Prostate gland (tissue), 2 donors: ENCODE measurements at places on chromosomes 7 and 10.

DNA sequence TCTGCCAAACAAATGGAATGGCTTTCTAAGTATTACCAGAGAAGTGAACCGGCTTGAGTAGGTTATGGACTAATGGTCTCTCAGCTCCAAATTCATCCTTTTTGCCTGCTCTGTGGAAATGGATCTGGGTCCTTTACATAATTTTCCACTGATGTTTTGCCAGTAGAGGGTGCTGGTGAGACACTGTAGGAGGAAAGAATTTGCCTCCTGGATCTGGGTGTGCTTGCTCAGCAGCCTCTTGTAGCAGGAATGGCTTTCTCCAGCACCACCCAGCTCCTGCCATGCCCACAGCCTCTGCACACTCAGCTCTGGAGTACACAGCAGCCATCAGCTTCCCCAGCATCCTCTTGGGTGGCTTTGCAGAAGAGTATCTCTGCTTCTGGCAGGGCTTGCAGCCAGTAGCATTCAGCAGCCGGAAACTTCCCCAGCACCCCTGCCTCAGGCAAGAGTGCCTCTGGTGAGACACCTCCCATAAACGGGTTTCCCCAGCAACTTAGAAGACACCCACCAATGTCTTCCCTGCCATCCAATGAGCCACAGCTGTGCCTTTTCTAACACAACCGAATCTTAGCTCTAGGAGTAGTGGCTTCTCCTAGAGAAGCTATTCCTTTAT, 235.0 kb upstream of the PLPP4 start:
- DNase-seq: peak; percentile 50

- DNase-seq: no peak
Measured at GRCh38 chr7:79175374-79175773, 278.1 kb downstream of the MAGI2 start.

DNA sequence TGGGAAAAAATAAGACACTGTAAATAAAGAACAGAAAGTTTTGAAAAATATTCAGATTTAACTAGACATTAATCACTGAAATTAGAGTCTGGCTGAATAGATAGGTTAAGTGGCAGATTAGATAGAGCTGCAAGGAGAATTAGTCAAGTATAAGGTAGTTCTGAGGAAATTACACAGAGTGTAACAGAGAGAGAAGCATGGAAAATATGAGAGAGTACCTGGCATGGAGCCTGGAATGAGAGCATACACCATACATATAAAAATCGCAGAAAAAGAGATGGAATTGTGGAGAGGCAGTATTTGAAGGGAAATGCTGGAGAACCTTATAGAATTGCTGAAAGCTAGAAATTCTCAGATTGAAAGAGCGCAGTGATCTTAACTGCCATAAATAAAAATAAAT, 46.9 kb downstream of the ZNRF2 start:
- no peak for DNase-seq

DNA sequence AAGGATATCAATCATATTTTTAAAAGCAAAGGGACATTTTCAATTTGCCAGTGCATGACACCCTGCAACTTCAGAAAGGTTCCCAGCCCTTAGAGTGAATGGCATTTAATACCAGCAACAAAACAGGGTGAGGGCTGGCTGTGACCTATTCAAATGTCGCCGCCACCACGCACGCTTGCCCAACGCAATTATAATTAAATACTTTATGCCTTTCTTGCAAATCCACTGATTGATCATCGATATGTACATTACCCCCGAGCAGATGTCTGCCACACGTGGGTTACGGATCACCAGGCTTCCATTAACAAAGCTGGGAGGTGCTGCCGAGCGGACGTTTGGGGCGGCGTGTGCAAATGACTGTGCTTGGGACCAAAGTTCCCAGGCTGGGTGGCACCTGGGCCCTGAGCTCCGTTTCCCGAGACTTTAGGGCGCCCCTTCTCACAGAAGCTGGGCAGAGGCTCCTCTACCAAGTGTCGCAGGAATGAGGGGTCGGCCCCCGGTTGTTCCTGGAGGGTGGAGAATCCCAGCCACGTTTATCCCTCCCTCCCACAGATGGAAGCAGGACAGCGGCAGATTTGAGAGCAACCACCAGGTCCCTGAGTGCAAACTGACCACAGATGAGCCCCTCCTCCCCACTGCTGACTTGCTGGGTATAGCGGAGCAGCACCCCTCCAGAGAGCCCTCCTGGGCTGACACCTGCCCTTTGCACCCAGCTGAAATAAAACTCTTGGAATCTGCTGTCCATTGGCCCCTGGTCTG, 3.9 kb downstream of the FOXL3 start:
- DNase-seq: no peak

DNA sequence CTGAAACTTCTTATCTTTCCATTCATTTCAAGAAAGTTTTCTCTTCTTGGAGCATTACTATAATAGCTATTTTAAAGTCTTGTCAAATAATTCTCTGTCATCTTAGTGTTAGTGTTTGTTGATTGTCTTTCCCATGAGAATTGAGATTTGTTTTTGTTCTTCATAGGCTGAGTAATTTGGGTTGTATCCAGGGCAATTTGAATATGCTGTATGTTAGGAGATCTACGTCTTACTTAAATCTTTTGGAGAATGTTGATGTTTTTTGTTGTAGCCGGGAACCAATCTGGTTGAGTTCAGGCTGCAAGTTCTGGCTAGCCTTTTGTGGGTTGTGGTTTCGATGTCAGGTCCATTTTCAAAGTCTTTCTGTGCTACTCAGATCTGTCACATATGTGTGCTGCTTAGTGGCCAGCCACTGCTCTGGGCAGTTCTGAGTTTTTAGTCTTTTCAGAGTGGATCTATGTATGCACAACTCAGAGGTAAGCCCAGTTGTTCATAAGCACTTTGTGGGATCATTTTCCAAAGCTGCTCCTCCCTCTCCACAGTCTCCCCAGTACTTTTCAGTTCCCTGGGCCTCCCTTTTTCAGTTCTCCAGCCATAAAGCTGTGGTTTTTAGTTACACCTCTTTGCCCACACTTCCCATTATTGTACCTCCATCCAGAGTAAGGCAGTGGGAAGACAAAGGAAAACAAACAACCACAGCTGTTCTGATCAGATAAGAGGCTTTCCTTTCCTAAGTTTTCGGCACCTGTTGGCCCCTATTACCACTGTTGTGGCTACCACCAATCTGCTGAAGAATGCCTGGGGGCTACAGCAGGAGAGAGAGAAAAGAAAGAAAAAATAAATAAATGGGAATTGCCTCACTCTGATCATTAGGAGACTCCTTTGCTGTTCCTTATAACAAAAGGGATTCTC, 4.7 kb upstream of the CCNJ start:
- DNase-seq: no peak

DNA sequence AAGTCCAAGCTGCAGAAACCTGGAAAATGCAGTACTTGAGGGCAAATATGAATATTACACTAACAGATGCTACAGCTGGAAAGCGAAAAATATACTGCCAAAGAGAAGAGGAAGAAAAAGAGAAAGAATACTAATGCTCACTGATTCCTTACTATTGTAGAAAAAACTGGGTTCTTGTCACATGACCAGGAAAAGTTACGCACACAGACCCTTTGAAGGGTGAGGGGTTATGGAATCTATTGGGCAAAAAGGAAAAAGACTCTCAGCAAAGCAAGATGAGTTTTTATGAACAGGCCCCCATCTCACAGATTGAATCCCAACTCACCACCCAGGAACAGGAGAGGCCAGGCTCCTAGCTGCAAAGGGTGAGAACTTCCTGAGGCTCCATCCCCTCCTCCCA, 228.1 kb upstream of the KLF14 start:
- DNase-seq: no peak

- DNase-seq: no peak
Measured at GRCh38 chr10:128626397-128627000, 500.3 kb upstream of the MKI67 start.

DNA sequence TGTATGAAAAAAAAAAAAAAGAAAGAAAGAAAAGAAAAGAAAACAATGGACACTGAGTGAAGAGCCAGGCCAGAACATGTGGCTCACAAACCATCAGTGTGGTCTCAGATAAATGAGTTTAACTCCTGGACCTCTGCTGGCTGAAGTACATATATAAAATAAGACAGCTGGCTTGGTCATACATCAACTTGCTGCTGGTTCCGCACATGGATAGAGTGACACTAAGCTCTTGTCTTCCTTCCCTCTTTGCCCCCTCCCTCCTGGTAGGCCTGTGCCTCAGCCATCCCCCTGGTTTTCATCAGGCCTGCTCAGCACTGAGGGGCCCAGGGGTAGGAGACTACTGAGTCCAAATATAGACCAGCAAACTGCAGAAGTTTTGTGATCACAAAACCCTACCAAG, 58.1 kb upstream of the DGKI start:
- DNase-seq: no peak
